GM12864 (cell line): ENCODE measurements at places on chromosomes 11 and 22.

DNA sequence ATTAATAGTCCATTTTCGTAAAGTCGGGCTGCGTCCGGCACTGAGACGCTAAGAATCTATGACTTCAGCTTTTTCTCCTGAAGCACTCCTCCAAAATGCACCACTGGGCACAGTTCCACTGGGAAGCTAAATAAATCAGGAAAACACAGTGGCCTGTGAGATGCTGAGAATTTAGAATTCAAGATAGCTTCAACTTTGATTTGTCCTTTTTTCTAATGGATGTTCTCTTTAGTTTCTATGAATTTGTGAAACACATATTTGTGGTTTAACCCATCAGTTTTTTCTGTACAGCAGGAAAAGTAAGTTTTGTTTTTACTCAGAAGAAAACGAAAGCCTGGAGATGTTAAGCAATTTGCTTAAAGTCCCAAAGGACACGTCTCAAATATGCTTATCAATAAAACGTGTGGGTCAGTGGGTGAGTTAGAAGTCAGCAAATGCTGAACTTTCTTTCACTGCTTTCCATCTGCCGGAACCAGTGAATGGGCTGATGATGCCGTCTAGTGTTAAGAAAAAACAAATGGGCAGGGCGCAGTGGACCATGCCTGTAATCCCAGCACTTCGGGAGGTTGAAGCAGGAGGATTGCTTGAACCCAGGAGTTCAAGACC, 40.7 kb upstream of the CLMP start:
- no peak for DNase-seq

- no peak for DNase-seq
Measured at GRCh38 chr22:35250156-35250555, 7.1 kb upstream of the HMGXB4 start.

DNA sequence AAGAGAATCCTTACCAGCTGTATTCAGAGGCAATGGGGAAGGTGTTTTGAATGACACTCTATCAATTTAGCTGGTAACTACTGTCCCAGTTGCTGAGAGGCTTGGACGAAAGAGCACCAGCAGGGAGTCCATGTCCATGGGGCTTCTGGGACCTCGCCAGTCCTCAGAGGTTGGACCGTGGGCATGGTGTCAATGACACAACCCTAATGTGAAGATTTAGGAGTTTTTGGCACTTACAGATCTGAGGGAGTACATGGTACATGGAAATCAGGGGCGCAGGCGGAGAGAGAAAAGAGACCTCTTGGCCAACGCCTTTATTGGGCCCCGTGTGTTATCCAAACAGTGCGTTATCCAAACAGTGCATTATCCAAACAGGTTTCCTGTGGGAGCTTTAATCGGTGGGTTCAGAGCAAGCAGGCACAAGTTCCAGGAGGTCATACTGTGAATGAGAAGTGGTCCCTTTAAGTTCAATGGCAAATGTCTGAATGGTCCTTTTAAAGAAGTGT, 169.1 kb upstream of the B3GAT1 start:
- no peak for DNase-seq

DNA sequence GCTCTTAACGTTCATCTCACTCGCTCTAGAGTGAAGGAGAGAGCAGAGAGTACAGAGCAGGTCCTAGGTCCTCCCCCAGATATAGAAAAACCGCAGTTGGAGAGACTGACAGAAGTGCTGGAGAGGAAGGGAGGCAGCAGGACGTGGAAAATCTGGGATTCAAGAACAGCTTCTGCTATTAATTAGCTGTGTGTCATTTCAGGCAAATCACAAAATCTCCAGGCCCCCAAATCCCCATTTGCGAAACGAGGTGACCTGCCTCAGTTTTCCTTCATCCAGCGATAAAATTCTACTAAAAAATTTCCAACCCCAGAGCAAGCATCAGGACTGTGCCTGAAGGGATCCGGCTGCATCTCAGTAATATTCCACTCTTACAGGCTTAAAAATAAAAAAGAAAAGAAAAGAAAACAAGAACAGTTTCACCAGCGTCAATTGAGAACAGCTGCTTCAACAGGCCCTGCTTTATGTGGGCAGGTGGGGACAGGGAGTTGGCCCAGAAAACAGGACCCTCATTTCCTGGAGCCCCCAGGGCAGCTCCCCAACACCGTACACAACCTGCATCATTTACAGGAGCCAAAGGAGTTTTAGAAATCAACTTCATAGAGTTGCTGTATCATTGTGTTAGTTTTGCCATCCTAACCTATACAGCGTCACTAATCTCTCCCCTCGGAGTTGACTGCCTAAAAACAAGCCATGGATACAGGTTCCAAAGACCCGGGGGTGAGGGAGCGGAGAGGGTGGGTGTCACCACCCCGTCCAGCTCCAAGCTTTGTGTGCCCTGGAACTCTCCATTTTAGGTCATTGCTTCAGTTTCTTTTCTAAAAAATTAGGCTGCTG, 2.3 kb upstream of the MALAT1 start:
- DNase-seq, result no peak

DNA sequence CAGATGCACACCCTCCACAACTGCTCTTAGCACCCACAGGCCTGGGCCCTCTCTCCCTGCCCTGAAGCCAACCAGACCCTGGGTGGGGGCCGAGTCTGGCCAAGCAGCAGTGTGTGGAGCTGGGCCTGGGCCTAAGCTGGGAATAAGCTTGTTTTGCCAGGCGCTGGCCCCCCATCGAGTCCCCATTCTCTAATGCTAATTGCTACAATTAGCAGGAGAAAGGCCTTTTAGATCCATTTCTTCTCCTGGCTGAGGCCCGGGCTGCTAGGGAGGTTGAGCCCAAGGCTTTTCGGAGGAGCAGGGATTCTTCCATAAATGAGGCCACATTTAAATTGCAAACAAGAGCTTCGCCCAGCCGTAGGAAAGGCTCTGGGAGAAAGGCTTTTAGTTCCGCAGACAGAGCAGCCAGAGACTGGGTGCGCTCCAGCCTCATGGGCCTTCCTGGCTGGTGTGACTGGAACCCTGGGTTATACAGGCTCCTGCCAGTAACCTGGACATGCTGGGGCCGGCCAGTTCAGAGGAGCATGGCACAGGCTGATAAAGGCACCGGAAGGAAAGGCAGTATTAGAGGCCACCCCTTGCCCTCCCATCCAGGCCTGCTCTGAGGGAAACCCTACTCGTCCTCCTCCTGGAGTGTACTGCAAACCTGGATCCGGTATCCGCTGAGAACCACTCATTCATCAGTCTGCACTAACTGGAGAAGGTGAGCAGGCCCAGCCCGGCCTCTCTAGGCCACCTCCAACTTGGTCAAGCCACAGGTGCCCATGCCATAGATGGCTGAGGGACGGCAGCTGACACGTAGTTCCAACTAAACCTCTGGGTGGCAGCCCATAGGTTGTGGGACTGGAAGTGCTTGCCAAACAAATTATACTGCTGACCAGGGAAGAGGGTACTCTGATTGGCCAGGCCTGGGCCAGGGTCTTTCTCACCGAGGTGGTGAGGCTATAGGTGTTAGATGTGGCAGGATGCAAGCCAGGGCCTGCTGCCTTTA, 6.2 kb downstream of the KCNQ1OT1 start:
- DNase-seq, result no peak

GRCh38 chr22:42945736-42946135, 69.2 kb downstream of the PACSIN2 start:
- no peak for DNase-seq

DNA sequence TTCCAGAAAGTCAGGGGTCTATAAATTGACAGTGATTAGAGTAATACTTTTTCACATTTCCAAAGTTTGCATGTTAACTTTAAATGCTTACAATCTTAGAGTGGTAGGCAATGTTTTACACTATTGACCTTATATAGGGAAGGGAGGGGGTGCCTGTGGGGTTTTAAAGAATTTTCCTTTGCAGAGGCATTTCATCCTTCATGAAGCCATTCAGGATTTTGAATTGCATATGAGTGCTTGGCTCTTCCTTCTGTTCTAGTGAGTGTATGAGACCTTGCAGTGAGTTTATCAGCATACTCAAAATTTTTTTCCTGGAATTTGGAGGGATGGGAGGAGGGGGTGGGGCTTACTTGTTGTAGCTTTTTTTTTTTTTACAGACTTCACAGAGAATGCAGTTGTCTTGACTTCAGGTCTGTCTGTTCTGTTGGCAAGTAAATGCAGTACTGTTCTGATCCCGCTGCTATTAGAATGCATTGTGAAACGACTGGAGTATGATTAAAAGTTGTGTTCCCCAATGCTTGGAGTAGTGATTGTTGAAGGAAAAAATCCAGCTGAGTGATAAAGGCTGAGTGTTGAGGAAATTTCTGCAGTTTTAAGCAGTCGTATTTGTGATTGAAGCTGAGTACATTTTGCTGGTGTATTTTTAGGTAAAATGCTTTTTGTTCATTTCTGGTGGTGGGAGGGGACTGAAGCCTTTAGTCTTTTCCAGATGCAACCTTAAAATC, 5.3 kb downstream of the MALAT1 start:
- no peak for DNase-seq

DNA sequence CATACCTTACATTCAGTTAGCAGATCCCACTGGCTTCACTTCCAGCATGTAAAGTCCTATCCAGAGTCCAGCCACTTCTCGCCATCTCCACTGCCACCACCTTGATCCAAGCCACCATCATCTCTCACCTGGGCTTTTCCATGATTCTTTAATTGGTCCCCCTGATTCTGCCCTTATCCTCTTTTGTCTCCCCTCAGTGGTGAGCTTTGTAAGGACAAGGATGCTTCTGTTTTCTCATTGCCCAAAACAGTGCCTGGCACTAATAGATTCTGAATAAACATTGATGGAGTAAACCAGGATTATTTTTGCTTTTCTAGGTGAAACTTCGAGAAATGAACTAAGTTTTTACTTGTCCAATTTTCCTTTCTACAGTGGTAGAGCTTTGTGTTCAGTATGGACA, 4.4 kb downstream of the POLA2 start:
- no peak for DNase-seq

GRCh38 chr11:128246810-128247594, 340.4 kb downstream of the ETS1 start:
- DNase-seq, result no peak
